ENCODE measurements at places on chromosomes 6 and 20.

DNA sequence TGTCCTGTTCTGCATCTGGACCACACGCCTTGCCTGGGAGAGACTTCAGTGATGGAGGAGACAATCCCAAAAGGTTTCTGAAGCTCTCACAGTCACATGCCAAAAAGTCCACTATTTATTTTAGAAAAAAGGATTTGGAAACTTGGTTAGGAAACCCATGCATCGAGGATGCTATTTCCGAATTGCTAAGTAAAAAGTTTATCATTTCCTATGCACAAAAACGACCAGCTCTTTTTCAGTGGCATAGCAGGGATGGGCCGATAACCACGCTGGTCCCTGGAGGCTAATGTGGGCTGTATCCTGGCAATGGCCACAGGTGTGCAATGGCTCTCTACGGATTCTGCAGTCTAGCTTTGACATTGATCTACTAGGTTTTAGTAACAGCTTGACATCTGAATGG, 33.9 kb downstream of the RAMACL start:
- no peak for DNase-seq

DNA sequence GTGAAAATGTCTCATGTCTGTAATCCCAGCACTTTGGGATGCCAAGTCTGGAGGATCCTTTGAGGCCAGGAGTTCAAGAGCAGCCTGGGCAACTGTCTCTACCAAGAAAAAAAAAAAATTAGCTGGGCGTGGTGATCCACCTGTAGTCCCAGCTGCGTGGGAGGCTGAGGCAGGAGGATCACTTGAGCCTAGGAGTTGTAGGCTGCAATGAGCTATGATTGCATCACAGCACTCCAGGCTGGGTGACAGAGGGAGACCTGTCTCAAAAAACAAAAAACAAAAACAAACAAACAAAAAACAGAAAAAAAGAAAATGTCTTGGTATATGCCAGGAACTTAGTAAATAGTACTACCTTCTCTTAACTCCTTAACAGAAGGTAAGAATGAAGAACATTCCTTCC, 31.4 kb upstream of the TMEM14A start:
- DNase-seq = no peak

DNA sequence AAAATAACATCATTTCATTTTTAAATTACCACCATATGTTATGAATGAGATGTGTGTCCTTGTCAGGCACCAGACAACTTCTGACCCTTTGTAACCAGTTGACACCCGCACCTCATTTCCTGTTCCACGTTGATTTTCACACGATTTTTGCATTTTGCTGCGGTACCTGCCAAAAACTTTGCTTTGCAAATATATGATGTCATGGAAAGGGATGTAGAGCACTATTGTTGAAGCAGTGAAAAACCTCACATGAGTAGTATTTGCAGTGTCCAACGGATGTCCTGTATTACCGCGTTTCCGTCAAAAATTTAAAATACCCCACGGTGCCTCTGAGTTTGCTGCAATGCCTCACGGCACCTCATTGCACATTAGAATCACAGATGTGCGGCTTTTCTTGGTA, 115.6 kb downstream of the MTHFD1L start:
- no peak for DNase-seq

GRCh38 chr6:52491203-52492069, 71.3 kb downstream of the EFHC1 start:
- DNase-seq = peak; percentile 75

All from AG10803 (cell line).